Naive B cell (primary cell): ENCODE measurements at places on chromosomes 16 and 17.

GRCh38 chr17:55708175-55708974 lies 14.3 kb downstream of the TMEM100 start:
- DNase-seq, result no peak

GRCh38 chr16:74275031-74275636 lies 21.5 kb upstream of the PSMD7 start:
- DNase-seq, result no peak

DNA sequence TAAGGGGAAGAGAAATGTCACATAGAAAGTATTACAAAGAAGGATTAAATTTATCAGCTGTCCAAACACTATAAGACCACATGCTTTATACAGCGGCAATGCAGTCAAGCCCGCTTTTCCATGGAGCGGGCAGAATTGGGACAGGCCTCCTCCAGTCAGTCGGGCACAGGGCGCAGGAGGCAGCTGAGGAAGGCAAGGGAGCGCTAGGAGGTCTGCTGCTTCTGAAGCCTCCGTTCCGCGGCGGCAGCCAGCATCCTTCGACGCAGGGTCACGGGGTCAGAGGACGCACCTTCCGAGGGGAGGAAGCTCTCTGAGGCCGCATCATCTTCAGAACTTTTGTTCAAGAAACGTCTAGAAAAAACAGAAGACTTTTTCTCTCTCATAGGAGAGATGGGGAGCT lies 62.6 kb downstream of the AMFR start:
- no peak for DNase-seq

DNA sequence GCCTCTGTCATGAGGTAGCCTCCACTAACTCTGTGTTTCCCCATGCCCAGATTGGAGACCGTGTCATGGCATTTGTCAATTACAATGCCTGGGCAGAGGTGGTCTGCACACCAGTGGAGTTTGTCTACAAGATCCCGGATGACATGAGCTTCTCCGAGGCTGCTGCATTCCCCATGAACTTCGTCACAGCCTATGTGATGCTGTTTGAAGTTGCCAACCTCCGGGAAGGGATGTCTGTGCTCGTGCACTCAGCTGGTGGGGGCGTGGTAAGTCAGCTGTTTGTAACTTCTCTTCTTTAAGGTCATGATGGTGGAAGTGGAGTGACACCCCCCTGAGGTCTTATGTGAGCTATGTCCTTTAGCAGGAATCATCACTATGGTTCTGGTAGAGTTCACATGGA lies 36.8 kb downstream of the VAT1L start:
- no peak for DNase-seq

DNA sequence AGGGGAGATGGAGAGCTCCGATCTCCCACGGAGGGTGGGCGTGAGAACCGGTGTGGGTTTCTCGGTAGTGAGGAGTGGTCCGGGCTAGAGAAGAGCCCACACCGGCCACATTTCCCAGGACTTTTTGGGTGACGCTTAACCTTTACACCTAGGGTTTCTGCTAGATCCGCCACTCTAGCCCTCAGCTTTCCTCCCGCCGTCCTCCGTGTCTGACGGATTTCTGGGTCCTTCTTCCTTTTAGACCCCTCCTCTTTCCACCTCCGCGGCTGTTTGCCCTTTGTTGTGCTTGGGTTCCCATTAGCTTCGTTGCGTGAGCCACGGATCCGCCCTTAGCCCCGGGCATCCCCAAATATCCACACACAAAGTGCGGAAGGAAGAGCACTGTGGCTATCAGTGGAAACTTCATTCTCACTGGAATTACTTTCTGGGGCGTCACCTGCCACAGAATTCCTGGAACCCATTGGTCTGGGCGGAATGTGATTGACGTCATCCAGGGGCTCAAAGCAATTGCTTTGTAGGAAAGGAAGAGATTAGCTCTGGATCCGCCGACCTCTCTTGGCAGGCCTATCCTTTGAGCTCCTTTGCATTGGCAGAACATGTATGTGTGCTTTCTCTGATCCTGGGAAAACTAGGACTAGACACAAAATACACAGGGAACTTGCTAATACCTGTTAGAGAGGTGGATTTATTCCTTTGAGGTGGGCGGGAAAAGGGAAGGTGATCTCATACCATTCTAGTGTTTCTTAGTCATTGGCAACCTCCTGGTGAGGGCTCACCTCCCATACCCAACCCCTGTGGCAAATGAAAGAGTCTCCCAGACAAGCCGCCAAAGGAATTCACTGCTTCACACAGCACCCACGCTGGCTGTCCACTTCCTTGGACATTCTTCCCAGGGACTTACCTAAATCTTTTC lies 654 bp downstream of the TNFAIP1 start:
- no peak for DNase-seq
